ENCODE measurements at places on chromosomes 16 and 17.
A peak's percentile ranks its signal among the peaks of the same experiment; 100 is the strongest.

GRCh38 chr16:79269211-79269863 is 331.2 kb downstream of the MAF start:
- DNase-seq = no peak

- no peak for DNase-seq
These were observed 28.6 kb downstream of the TPSG1 start for GRCh38 chr16:1196494-1196893.

- DNase-seq = no peak
These were observed 744 bp downstream of the CMIP start for GRCh38 chr16:81445143-81445961.

GRCh38 chr16:22633280-22633679 is 122.6 kb downstream of the NPIPB5 start:
- no peak for DNase-seq

DNA sequence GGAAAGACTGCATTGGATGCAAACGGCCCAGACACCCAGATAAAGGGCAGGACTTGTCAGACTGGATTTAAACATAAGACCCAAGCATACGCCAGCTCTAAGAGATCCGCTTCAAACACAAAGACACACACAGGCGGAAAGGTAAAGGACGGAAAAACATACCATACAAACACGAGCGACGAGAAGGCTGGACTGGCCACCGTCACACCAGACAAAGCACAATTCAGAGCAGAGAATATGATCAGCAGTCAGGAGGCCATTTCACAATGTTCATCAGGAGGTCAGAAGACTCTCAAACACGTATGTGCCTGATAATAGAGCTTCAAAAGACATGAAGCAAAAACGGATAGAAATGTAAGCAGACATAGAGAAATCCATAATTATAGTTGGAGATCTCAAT is 84.9 kb upstream of the GNG13 start:
- no peak for DNase-seq

GRCh38 chr17:80834893-80835275 is 156.8 kb upstream of the CHMP6 start:
- DNase-seq = no peak

DNA sequence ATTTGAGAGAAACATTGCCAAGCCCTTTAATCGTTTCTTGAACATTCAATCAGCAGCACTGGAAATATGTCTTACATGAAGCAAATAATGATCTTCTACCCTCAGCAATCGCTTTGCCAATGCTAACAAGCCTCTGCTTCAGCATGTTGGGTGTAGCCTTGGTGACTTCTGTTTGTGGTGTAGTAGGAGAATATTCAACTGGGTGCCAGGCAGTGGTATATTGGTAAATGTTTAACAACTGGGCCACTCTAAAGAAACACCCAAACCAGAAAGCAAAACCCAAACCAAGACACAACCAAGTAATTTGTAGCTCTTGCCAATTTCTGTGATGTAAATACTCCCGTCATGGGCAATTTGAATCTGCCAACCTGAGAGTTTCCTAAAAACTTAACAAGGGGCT is 9.7 kb downstream of the CDH13 start:
- no peak for DNase-seq

DNA sequence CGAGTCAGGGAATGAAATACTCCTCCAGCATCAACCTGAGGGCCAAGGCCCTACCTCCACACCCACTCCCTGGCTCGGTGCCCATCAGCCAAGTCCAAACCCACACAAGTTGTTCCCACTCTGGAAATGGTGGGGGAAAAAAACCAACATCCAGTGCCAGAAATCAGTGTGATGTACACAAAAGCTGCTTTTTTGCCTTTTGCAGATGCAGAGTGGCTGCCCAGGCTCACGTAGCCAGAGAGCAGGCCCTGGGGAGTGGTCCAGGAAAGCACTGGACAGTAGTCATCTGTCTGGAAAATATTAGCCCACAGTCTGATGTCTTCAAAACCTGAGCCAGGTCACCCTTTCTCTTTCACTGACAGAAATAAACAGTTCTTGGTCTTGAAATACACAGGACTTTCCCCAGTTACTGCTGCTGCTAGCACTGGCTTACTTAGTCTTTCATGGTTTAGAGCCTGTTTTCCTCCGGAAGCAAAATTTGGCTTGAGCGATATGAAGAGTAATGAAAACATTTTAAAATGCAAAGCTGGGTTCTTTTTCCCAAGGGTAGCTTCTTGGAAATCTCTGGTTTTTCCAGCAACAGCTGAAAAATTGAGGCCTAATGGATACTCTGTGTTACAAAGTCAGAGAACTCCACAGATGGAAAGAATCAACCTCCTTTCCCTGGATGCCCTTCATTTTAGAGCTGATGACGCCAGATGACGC is 18.2 kb upstream of the NOS2 start:
- DNase-seq = no peak

GRCh38 chr16:70331588-70332358 is 14.9 kb upstream of the DDX19A start:
- no peak for DNase-seq

GRCh38 chr17:1003972-1004768 is 7.2 kb downstream of the TIMM22 start:
- DNase-seq = no peak

- DNase-seq = no peak
These were observed 38.7 kb downstream of the SREBF1 start for GRCh38 chr17:17798010-17798556.

GRCh38 chr17:81557276-81558114 is 5.3 kb upstream of the FAAP100 start:
- DNase-seq = no peak

- DNase-seq = no peak
These were observed 1.7 kb downstream of the AKTIP start for GRCh38 chr16:53501216-53501859.

DNA sequence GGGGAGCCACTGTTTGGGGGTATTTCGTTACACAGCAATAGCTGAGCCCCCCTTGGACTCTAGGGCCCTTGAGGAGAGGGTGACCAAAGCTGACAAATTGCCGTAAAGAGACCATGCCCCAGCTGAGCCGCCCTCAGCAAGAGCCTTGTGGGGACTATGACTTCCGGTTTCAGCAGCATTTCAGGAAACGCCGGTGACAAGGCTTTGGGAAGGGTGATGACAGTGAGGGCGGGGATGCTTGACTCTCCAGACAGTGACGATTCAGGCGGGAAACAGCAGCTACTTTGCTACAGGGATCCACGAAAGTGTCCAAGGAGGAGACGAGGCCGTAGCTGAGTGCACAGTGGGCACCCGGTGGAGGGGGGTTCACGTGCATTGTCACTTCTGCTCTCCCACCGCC is 360.8 kb downstream of the C16orf95 start:
- no peak for DNase-seq

- no peak for DNase-seq
These were observed 1.9 kb downstream of the FOXJ1 start for GRCh38 chr17:76138896-76139752.

DNA sequence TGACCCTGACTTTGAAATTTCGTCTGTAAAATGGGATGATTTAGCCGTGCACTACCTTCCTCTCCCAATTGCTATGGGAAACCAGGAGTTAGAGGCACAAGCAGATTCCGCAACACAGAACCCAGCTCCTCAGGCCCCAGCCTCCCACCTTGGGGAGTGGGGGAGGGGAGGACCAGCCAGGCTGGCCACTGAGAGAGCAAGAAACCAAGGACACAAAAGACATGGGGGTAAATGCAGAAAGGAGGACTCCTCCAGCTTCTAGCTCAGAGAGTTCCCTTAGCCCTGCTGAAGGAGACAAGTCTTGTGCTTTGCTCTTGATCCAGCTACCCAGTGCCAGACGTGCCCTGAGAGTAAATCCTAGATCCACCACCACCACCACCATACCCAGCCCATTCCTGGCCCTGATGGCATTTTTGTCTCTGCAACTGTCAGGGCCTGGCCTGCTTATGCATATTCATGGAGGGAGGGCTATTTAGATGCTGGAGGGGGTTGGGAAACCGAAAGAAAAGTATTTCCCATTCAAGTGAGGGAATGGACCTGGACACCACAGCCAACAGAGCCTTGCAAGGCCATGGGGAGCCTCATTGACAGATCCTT is 25.9 kb downstream of the PITPNM3 start:
- no peak for DNase-seq

GRCh38 chr17:45314741-45315647 is 1.8 kb downstream of the MAP3K14 start:
- no peak for DNase-seq

DNA sequence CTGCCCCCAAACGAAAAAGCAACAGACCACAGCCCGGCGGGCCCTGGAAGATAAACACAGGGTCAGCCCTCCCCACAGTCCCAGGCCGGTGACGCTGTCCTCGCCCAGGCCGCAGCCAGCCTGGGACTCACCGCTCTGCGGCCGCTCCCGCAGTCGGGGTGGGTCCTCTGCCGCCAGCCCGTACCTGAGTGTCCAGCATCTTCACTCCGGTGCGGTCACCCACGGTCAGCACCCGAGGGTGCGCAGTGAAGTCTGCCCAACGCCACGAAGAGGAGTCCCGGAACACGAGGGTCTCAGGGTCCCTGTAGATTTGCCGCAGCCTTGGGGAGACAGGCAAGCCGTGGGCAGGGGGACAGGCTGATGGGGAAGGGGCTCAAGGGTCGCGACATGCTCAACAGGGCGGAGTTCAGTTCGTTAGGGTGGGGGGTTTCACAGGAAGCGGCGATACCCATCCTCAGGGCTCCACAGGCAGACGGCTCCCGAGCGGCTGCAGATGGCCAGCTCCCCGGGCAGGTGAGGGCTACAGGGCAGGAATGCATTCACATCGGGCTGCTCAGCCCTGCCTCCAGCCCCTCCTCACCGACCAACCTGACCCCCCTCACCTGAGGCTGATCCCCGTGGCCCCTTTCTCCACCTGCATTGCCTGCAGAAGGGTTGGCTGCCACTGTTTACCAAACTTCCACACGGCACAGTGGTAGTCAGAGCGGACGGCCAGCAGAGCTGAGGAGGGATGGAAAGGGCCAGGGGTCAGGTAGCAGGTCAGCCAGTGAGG is 5.5 kb downstream of the TAF1C start:
- DNase-seq = no peak

DNA sequence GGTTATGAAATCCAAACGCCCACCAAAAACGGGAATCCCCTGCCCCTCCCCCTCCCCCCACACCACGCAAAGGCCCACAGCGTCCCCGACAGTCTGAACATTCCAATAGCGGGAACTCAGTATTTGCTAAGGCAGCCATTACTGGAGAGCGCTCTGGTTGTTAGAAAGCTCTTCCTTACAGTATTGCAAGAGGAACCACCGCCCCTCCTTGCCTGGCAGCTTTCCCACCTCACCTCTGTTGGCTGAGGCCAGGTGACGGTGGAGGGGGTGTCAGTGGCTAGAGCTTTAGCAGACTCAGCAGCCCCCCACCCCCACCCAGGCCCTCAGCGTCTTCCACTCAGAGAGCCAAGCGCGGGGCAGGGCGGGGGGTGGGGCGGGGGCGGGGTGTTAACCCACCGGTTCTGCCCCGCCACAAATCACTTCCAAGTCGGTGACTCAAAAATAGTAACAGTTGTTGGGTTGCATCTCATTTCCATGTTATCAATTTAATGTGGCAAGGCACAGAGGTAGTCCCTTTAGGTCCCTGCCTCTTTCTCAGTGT is 2.2 kb upstream of the PLEKHH3 start:
- peak; percentile 45 for DNase-seq

DNA sequence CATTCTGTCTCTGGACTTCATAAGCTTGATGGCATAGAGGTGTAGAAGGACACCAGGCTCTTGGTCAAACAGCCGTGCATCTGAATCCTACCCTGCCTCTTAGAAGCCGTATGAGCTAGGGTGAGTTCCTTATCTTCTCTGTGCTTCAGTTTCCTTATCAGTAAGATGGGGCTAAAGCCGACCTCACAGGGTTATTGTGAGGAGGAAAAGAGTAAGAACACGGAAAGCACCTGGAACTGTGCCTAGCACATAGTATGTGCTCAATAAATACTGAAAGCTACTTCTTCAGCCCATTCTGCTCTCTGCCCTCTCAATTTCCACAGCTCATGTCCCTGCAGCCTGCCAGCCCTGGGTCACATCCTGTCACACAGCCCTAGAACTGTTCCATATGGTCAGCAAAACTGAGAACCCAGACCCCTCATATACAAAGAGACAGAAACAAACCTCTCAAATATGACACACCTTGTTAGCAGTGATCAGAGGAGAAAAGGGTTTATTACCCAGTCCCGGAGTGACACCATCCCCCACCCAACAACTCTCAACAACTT is 17.0 kb upstream of the UBTF start:
- no peak for DNase-seq

- DNase-seq = peak; percentile 92
These were observed 647 bp downstream of the UNK start for GRCh38 chr17:75785016-75785890.

GRCh38 chr17:59254742-59255141 is 34.4 kb downstream of the GDPD1 start:
- no peak for DNase-seq

DNA sequence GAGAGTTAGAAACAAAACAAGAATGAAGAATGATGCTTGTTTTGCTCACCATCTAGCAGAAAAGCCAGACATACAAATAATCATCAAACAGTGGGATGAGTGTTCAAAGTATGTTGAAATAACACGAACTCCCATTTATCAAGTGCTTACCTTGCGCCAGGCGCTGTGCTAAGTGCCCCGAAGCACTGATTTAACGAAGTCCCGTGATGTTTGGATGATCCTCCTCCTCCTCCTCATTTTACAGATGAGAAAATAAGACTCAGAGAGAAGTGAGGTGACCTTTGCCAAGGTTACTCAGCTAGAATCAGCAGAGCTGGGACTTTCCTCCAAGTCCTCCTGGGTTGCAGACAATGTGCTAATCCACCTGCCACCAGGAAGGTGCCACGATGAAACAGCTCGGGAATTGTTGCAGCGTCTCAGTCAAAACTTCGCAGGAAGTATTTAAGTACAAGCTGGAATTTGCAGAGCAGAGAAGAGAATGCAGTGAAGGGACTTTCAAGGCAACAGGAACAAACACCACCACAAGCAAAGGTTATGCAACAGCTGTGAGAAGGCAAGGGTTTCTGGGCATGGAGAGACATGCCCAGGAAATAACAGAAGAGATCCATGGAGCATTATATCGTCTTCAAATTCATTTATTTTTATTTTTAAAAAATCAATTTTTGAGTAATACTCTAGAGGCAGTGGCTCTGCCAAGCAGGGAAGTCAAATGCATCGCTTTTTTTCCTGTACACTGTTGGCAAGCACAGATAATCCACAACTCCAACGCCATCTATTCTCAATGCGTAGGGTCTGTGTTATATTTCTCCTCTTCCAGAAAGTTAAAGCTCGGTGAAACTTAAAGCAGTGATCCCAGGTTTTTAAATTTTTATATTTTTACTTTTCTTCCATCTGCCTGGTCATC is 11.1 kb downstream of the PRCD start:
- no peak for DNase-seq

DNA sequence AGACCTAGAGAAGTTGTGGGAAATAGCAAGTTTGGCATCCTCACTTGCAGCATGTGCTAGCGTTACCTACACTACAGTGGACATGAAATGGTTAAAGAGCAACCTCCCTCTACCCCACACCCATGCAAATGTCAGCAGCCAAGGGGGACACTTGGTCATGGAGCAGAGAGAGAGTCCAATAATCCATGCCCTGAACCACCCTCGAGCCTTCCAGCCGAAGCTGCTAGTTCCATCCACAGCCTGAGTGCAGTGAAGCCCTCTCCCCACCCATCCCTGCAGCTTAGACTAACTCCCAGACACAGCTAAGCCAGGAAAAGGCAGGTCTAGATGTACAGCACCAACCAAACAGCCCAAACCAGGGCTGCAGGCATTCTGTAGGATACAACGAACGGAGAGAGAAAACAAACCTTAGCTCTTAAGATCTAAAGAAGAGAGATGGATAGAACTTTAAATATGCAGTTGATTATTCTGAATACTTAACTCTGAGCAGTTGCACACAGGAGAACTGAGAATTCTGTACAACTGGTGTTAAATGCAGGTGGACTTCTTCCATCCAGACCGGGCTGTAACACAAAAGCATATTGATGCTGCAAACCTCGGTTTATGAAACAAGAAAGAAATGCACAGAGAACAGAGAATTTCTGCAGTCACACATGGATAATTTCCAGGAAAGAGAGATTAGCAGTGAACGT is 93.8 kb downstream of the SALL1 start:
- DNase-seq = no peak

Measured in NCI-H1930 (cell line).